Inflammatory macrophage treated with lipopolysaccharide for 1 hour (primary cell): ENCODE measurements at places on chromosomes 4 and X.

- peak; percentile 41 for DNase-seq
These were observed 8.9 kb downstream of the ANXA3 start for GRCh38 chr4:78560296-78560963.

- DNase-seq: no peak
These were observed 75.5 kb downstream of the GALNT7 start for GRCh38 chr4:173243917-173244658.

DNA sequence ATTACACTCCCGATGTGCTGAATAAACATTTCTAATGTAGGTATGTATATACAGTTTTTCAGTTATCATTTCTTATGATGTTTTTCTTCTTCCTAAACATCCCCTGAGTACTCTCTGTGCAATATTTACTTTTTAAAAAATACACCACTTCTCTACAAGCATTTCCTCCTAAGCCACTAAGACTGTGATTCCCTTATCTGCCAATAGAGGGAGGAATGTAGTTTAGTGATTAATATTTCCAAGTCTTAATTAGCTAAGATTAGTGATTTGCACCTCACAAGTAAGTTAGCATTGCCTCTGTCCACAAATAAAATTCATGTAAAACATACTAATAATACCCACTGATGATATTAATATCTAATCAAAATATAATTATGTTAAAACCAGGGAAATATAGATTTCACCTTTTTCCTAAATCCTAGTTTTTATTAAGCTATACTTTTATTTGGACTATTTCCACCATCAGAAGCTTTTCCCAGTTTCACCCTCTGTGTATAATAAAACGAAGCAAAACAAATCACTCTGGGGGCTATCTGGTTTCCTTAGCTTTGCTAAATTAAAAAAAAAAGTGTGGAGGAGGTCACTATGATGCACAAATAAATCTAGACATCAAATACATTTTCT lies 909.1 kb downstream of the FAT4 start:
- DNase-seq: peak; percentile 1

GRCh38 chr4:120948382-120948781 lies 25.9 kb upstream of the PRDM5 start:
- no peak for DNase-seq

DNA sequence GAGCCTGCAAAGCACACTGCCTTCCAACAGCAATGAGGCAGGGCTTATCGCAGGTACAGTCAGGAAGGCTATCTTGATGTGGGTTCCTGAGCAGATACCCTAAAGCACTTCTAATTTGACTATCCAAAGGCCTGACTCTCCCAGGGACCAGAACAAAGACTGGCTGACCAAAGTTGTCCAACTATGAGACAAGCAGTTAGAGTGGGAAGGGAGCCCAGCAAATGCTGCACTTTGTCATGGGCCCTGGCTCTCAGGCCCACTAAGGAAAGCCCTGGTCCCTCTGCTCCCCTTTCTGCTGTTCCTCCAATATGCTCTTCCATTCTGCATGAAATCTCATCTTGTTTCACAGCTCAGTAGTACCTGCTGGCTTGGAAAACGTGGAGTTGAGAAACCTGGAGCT lies 391.0 kb downstream of the RAB28 start:
- no peak for DNase-seq

DNA sequence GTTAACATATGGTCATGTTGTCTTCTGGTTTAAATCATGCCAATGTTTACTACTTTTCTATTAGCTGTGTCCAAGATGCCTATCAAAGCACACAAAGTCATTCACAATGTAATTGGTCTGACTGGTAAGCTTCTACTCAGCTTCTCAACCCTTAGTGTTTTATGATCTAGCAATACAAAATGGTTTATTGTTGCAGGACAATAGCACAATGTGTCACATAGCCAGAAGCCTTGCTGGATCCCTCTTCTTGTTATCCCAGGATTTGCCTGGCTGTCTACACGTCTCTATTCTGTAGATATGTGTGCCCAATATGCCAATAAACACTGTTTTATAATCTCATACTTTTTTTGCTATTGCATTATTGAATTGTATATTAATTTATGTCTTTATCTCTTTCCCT lies 1111.0 kb upstream of the AGA start:
- DNase-seq: no peak

- DNase-seq: no peak
These were observed 4.3 kb upstream of the AGA start for GRCh38 chr4:177446586-177446985.

DNA sequence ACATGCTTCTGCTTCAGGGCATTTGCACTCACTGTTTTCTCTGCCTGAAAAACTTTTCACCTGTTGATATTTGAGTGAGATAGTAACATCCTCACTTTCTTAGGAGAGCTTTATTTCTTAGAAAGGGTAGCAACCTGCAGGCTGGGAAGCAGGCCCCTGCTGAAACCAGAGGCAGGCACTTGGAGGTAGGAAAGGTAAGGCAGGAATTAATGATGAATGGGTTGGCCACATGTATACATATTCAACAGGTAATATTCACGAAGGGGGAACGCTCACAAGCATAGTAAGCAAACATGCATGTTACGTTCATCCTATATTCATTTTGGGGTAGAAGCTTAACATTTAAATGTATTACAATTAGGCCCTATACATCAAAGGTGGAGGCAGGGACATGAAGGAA lies 3.1 kb downstream of the SPATA18 start:
- no peak for DNase-seq

GRCh38 chr4:184845367-184846021 lies 19.7 kb upstream of the ACSL1 start:
- no peak for DNase-seq

DNA sequence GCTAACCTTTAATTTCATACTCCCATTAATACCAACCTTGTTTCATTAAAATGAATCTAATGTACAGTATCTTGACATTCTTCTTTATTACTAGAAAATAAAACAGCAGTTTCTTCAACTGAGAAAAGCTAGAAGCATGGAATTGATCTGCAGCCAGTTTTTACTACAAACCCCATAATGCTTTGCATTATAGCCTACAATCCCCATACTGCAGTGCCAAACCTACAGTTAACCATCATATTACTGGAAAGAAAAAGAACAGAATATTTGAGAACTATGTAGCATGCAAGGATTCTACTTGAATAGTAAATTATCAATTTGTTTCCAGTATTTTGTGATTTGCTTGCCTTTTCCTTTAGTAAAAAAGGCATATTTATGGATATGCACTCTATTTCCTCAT lies 3.2 kb upstream of the IL1RAPL1 start:
- DNase-seq: no peak

GRCh38 chrX:15525664-15526416 lies 25.2 kb downstream of the BMX start:
- DNase-seq: no peak

GRCh38 chr4:20615486-20616260 lies 84.6 kb upstream of the PACRGL start:
- no peak for DNase-seq

DNA sequence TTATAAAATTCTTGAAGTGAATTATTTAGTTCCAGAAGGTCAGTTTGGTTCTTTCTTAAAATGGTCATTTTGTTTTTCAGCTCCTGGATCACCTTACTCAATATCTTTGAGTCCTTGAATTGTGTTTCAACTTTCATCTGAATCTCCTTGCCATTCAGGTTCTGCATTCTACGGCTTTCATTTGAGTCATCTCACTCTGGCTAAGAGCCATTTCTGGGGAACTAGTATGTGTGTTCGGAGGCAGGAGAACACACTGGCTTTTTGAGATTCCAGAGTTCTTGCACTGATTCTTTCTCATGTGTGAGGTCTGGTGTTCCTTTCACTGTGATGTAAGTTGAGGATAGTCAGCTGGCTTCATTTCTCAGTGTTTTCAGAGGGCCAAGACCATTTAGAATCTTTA lies 708.4 kb upstream of the FRG1 start:
- no peak for DNase-seq

DNA sequence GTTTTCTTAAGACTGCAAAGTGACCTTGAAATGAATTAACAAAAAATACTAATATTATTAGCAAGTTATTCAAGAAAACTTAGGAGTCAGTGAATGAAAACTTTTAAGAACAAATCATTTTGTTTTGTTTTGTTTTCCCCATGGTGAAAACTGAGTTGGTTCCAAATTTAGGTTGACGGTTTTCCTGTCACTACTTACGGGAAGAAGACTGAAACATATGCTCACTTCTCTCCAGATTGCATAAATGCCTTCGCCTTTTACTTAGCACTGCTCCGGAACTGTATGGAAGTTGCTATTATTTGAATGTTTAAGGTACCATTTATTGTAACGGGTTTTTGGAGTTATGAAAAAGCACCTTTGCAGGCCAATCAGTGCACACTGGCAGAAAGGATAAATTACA lies 42.8 kb downstream of the DOCK11 start:
- DNase-seq: no peak

DNA sequence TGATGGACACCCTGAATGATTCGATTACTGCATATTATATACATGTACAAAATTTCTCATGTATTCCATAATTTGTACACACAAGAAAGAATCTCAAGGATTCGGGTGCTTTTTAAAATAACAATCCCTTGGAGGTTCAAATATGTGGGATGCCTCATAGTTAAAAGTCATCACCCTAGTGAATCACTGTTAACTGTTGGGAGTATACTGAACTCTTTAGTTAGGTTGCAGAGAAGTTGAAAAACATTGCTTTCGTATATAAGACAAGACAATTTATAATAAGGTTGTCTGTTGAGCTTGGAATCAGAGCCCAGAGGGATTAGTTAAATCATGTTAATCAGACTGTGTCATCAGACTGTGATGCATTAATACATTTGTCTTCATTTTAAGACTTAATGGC lies 15.6 kb downstream of the DCK start:
- no peak for DNase-seq
